Activated CD8-positive, alpha-beta memory T cell treated with anti-CD3 and anti-CD28 coated beads, Interleukin-2, amount 50 U/mL, for 48 hours (primary cell): ENCODE measurements at places on chromosomes 13 and 19.

- DNase-seq = no peak
Measured at GRCh38 chr13:77338961-77339401, 12.1 kb upstream of the MYCBP2 start.

DNA sequence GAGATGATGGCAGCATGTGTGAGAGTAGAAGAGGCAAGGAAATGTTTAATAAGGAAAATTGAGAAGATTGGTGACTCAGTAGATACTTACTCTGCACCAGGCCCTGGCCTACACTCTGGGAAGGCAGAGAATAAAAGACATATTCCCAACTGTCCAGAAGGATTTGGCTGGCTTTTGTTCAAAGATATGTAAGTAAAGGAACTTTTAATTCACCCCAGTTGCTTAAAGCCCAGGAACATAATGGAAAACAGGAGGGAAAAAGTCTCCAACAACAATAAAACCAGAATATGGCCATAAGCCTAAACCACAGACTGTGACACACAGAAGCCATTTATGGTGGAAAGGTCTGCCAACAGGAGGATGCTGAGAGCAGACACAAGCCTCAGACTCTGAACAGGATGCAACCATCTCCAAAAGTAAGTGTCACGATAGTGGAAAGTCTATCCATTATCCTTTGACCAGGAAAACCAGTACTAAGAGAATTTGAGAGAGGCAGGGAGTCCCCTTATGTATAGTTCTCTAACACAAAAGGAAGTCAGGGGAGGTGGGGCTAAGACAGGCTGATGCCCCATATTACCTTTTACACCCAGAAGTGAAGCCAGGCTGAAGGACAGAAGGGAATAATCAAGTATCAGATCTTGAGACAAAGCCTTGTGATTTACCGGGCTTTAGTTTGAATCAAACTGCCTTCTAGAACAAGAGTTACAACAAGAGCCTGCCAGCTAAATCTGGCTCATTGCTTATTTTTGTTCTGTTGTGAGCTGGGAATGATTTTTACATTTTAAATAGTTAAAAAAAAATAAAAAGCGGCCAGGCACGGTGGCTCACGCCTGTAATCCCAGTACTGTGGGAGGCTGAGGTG, 169.5 kb upstream of the STARD13 start:
- DNase-seq = no peak

GRCh38 chr13:93462151-93462550, 235.5 kb downstream of the GPC6 start:
- no peak for DNase-seq

- no peak for DNase-seq
Measured at GRCh38 chr13:110348309-110349105, 41.4 kb downstream of the COL4A2 start.

DNA sequence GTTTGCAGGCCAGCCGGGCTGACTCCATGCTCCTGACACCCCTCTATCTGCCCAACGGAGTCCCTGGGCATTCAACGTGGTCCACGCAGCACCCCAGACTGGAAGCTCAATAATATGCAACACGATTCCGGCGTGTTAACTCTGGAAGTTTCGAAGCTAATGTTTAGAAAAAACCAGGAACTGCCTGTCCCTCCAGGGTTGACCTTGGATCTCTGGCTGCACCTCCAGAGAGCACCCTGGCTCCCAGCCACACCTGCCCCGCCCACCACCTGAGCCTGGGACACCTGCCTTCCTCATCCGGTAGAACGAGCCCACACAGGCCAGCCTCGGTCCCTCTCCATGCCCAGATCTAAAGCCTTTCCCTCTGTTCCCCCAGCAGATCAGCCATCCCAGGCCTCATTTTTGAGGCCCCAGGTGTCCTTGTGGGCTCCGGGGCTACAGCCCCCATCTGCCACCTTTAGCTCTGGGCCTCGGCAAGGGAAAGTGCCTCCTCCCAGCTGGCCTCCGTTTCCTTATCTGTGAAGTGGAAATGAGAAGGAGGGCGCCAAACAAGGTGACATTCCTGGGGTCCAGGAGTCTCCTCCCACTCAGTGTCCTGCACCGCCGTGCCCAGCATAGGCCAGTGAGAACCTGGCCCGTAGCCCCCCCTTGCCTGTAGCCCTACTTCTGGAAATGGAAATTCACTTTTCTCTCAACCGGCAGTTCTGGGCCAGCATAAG, 38.7 kb downstream of the KLF2 start:
- peak; percentile 48 for DNase-seq

- DNase-seq = no peak
Measured at GRCh38 chr13:47094734-47095434, 198.0 kb upstream of the HTR2A start.

DNA sequence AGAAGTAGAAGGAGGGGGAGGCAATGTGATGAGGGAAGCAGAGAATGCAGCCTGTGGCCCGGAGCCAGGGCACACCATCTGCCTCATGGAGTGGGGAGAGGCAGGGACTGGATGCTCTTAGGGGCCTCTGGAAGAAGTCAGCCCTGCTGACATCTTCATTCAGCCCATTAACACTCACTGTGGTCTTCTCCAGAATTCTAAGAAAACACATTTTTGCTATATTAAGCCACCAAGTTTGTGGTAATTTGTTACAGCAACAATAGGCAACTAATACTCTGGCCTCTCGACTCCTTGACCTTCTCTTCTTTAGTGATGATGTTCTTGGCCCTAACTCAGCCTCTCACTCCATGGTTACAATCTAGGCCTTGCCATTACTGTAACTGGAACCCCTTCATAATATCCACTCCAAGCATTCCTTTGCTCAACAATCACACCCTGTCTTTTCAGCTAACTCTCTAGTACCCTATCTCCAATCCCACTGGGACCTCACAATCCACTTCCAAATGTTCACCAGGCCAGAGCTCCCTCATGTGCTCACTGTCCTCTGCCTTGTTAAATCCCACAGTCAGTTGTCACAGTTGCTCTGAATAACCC, 98.5 kb downstream of the MIPEP start:
- DNase-seq = no peak

DNA sequence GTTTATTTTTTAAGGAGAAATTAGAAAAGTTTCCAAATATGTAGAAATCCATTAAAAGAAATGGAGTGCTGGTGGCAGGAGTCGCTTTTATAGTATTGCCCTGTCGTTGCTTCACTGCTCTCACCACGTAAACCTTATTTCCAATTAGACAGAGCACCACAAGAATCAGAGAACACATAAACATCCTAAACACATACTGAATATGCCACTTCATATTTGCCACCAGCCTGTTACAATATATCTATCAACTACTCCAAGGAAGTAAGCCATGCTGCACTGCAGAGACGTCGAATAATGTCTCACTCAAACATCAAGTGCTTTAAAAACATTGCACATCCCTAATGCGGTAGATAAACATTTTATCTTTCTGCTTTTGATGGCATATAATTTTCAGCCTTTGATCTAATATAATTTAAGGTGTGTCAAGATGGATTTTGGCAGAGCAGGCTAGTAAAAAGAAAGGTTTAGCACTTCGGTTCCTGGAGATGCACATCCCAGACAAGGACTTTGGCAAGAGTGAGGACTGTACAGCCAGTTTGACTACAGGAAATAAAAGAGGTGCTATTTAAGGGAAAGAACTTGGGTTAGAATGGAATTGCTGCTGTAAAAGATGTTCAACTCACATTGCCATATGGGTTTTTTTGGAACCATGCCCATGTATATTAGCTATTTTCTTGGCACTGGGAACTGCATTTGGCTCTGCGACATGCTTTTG, 932.3 kb downstream of the EFNB2 start:
- DNase-seq = no peak

DNA sequence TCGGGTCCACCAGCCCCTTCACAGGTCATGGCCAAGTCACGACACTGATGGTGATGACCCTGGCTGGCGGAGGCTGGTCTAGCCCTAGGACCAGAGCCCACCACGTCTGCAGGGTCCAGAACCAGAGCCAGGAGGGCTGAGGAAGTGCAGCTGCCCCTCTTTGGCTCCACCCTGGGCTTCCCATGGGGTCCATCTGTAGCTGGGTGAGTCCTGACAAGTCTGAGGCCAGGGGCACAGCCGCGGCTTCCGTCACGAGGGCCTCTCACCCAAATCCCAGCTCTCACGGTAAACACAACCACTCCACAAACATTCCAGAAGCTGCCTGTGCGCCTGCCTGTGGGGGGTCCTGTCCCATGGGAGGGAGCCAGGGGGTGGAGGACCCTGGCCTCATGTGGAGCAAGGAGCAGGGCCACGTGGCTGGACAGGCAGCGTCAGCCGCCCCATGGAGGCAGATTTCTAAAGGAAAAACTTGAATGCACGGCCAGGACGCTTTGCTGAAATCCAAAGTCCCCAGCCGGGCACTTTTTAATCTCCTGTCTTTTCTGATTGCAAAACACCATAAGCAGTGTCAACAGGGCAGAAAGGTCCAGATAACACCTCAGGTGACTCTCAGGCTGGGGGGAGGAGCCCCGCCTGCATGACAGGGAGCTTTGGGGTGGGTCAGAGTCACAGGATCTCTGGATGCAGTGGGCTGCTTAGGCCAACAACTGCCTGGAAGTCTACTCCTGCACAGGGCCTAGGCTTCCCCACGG, 29.9 kb downstream of the CEBPG start:
- no peak for DNase-seq

- DNase-seq = no peak
Measured at GRCh38 chr13:48890391-48890790, 85.3 kb upstream of the FNDC3A start.

GRCh38 chr19:15072930-15073647, 8.9 kb upstream of the OR1I1 start:
- DNase-seq = no peak

- DNase-seq = no peak
Measured at GRCh38 chr13:106033659-106034058, 501.8 kb downstream of the EFNB2 start.
